ENCODE measurements at places on chromosomes 4 and X. TPM values are rescaled to one million over a fixed set of nuclear protein-coding genes. Genes with fewer than 3 reads are reported as not detected.

Gene VCX2
- total RNA-seq = not detected

Gene SOD3
- total RNA-seq = 4.5 TPM

Gene PAGE2
- total RNA-seq = not detected

Gene GAGE12E
- not detected for total RNA-seq

Gene F11
- not detected for total RNA-seq

Gene ARHGAP6
- total RNA-seq = 2.2 TPM

Gene TENT5D
- not detected for total RNA-seq

Gene PFKFB1
- 0.45 TPM for total RNA-seq

Gene LARP1B
- total RNA-seq = 13.4 TPM

Gene CD40LG
- total RNA-seq = not detected

Gene ZNF182
- 2.0 TPM for total RNA-seq

Gene SSX2
- not detected for total RNA-seq

Gene MUC7
- total RNA-seq = not detected

Gene NXF2
- not detected for total RNA-seq

Gene VBP1
- 58.5 TPM for total RNA-seq

Gene PRR32
- not detected for total RNA-seq

Gene PSMD10
- 51.0 TPM for total RNA-seq

Gene ADAM29
- not detected for total RNA-seq

Gene KLHL8
- 2.8 TPM for total RNA-seq

Gene CYBB
- not detected for total RNA-seq

Gene DMP1
- not detected for total RNA-seq

Gene ADAMTS3
- total RNA-seq = 0.84 TPM

Gene NUDT11
- total RNA-seq = 8.8 TPM

Gene NLRP2B
- not detected for total RNA-seq

Gene KIF4A
- total RNA-seq = 17.7 TPM

Gene PHOX2B
- not detected for total RNA-seq

Gene CFAP47
- total RNA-seq = not detected

Gene XK
- 0.15 TPM for total RNA-seq

Gene RTL3
- total RNA-seq = 0.50 TPM

Gene PLXNB3
- 5.8 TPM for total RNA-seq

Gene PDGFC
- 37.5 TPM for total RNA-seq

Gene IL15
- total RNA-seq = 2.0 TPM

Gene BTK
- total RNA-seq = not detected

Gene LIMCH1
- total RNA-seq = 0.34 TPM

Gene SPANXB1
- not detected for total RNA-seq

Gene HSD17B13
- total RNA-seq = under 0.01 TPM

Gene SMPX
- total RNA-seq = not detected

Gene ZNF711
- total RNA-seq = 1.6 TPM

Gene EDA2R
- 3.2 TPM for total RNA-seq

Gene SHROOM2
- total RNA-seq = 13.3 TPM

Gene LANCL3
- under 0.01 TPM for total RNA-seq

Gene TRIML2
- total RNA-seq = not detected

Gene SOWAHB
- total RNA-seq = not detected

Gene SPATA4
- 0.17 TPM for total RNA-seq

Gene BMX
- not detected for total RNA-seq

Gene RENBP
- 0.84 TPM for total RNA-seq

Gene GYPE
- total RNA-seq = 0.74 TPM

Gene BEX5
- total RNA-seq = not detected
